Activated naive CD8-positive, alpha-beta T cell treated with anti-CD3 and anti-CD28 coated beads for 36 hours (primary cell): ENCODE measurements at places on chromosomes 4 and X.

DNA sequence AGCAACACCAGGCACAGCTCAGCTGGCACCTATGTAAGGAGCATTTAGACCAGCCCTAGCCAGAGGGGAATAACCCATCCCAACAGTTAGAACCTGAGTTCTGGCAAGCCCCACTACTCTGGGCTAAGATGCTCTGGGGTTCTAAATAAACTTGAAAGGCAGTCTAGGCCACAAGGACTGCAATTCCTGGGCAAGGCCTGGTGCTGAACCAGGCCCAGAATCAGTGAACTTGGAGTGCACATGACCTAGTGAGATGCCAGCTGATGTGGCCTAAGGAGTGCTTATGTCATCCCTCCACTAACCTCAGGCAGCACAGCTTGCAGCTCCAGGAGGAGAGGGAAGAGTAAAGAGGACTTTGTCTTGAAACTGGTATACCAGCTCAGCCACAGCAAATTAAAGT is 7.6 kb upstream of the PRRG3 start:
- DNase-seq: no peak

DNA sequence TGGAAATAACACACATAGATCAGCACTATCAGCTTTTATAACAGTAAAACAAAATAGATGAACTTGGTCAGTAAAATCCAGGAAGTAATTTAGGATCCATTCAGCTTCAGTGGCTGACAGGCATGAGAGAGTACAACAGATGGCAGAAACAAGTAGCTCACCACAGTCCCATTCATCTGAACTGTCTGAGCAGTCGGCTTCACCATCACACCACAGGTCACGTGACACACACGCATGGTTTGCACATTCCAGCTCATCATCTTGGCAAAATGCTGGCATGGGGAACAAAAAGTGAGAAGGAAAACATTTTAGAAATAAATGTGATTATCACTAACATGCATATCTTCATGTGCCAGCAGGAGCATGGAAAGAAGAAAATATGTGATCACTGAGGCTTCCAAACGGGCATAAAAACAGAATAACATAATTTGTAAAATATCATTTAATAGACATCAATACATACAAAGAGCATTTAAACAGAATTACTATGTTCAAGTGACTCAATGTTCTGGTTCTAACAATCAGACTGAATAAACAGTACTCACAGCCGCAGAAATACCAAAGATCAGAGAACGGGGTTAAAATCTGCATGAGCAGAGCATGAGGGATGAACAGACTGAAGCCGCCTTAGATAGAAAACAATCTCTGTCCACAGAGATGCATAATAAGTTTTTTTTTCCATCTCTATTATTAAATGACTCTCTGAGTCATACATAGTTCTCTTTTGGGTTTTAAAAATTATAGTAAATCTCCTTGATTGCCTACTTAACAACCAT is 158.1 kb downstream of the ATP10D start:
- DNase-seq: no peak

- DNase-seq: no peak
Measured at GRCh38 chr4:170671171-170671570, 581.4 kb upstream of the AADAT start.

GRCh38 chr4:179601671-179602070 is 2159.4 kb upstream of the AGA start:
- no peak for DNase-seq

- no peak for DNase-seq
Measured at GRCh38 chrX:23797371-23798128, 14.6 kb downstream of the SAT1 start.

- DNase-seq: no peak
Measured at GRCh38 chr4:3347871-3348270, 55.0 kb downstream of the RGS12 start.

DNA sequence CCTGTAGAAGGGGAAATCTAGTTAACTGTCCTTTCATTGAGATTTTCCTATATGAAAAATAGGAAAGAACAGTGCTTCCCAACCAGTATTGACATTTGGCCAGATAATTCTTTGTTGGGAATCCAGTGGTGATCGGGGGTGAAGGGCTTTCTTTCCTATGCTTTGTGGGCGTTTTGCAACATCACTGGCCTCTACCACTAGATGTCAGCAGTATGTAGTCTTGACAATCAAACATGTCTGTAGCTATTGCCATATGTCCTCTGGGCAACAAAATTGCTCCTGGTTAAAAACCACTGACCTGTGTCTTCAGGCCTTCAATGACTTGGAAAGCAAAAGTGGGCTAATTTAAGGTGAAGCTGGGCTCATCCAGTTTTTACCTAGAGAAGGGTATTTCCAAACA is 658.5 kb downstream of the DACH2 start:
- DNase-seq: no peak

GRCh38 chrX:18151649-18152048 is 69.0 kb downstream of the BEND2 start:
- DNase-seq: no peak

DNA sequence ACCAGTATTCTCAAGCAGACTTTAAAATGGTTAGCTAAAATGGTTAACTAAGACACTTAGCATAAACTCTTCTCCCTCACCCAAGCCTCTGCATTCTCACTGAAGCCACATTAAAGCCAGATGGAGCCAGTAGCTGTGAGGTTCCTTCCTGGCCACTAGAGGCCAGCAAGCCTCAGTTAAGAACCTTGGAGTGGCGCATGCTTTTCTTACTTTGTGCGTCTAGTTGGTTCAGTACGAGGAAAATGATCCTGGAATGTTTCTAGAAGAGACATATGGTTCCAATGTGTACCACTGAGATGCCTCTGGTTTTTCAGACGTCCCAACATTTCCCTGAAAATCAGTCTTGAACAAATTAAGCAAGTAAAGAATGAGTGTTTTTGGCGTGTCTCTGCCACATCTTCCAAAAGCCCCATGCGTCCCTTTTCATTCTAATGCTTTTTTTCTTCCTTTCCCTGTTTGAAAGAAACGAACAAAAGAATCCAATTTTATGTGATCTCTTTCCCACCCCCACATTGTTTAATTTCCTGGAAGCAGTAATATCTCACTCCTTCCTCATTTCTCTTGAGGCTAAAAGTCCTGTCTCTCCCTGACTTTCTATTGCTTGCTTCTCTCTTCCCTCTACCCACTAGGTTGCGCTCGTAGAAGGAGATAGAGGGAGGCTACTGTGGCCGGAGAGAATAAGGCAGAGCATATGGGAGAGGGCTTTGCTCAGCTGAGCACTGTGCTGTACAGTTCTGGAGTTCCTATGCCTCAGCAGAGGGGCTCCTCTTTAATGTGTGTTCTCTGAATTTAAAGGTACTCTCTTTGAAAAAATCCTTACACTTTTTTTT is 82.9 kb upstream of the TAB3 start:
- peak; percentile 13 for DNase-seq

DNA sequence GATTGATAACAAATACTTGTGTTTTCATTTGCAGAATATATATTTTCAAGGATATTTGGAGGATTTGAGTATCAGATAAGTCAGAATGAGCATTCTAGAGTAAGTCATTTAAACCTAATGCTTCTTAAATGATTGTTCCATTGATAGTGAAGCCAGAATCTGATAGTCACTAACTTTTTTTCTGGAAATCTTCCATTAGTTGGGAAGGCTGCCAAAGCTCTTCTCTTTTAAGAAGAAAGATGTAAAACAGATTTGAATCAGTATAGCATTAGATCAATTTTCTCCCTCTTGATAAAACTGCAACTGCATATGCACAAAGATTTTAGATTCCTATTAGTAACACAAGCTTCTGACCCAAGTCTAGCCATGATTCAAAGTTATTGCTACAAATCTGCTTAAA is 256.7 kb downstream of the SPOCK3 start:
- no peak for DNase-seq
